Smooth muscle cell of bladder (primary cell): ENCODE measurements at places on chromosomes 5 and 9. TPM values are rescaled to one million over a fixed set of nuclear protein-coding genes. Genes with fewer than 3 reads are reported as not detected.

Gene PCDHGA2
- 2.7 and 2.8 TPM in 2 replicates for total RNA-seq

Gene TMEM232
- total RNA-seq = 2.8 and 3.4 TPM in 2 replicates

Gene IRX4
- not detected in 2 replicates for total RNA-seq

Gene PHF24
- total RNA-seq = under 0.01 TPM in 1 of 2 replicates, not detected in the other

Gene LTC4S
- 0.65 TPM in 1 of 2 replicates, not detected in the other for total RNA-seq

Gene NME5
- 1.6 and 2.1 TPM in 2 replicates for total RNA-seq

Gene TXNDC8
- total RNA-seq = not detected in 2 replicates

Gene FOXD4L3
- total RNA-seq = not detected in 2 replicates

Gene SPARC
- 1,301 and 3,185 TPM in 2 replicates for total RNA-seq

Gene LCN12
- 0.28 TPM in 1 of 2 replicates, not detected in the other for total RNA-seq

Gene SHC3
- total RNA-seq = 21.6 and 24.0 TPM in 2 replicates

Gene TCOF1
- total RNA-seq = 7.8 and 10.4 TPM in 2 replicates

Gene DMGDH
- 2.3 and 2.7 TPM in 2 replicates for total RNA-seq

Gene LAMC3
- 0.09 and 0.28 TPM in 2 replicates for total RNA-seq

Gene STPG3
- not detected in 2 replicates for total RNA-seq

Gene LHX6
- total RNA-seq = not detected in 2 replicates

Gene RECK
- total RNA-seq = 47.4 and 67.4 TPM in 2 replicates

Gene ZNF367
- total RNA-seq = 0.37 and 0.43 TPM in 2 replicates

Gene TSTD2
- 15.8 and 17.6 TPM in 2 replicates for total RNA-seq

Gene DCAF10
- 13.8 and 21.2 TPM in 2 replicates for total RNA-seq

Gene TLX3
- total RNA-seq = not detected in 2 replicates

Gene TMEM174
- not detected in 2 replicates for total RNA-seq

Gene PRRX2
- 18.5 and 23.2 TPM in 2 replicates for total RNA-seq

Gene MOB3B
- total RNA-seq = 0.14 and 0.18 TPM in 2 replicates

Gene TIMD4
- total RNA-seq = not detected in 2 replicates

Gene CA9
- total RNA-seq = 2.0 and 16.1 TPM in 2 replicates

Gene TAL2
- total RNA-seq = not detected in 2 replicates

Gene ZNG1A
- total RNA-seq = 23.3 and 29.9 TPM in 2 replicates

Gene WDR38
- not detected in 2 replicates for total RNA-seq

Gene OTP
- total RNA-seq = not detected in 2 replicates

Gene STOML2
- 175 and 201 TPM in 2 replicates for total RNA-seq

Gene MRRF
- 30.1 and 34.7 TPM in 2 replicates for total RNA-seq

Gene S1PR3
- total RNA-seq = 61.4 and 77.7 TPM in 2 replicates

Gene SVEP1
- 134 and 151 TPM in 2 replicates for total RNA-seq

Gene ENTREP1
- total RNA-seq = not detected in 2 replicates

Gene GABRB2
- under 0.01 TPM in 1 of 2 replicates, not detected in the other for total RNA-seq

Gene CD274
- 0.85 and 2.2 TPM in 2 replicates for total RNA-seq

Gene NUTM2F
- not detected in 2 replicates for total RNA-seq

Gene ATP10B
- total RNA-seq = 0.14 TPM in 1 of 2 replicates, not detected in the other

Gene DELE1
- 32.4 and 32.7 TPM in 2 replicates for total RNA-seq

Gene PCDHB16
- total RNA-seq = 0.18 and 0.85 TPM in 2 replicates

Gene C9orf43
- 0.14 and 0.18 TPM in 2 replicates for total RNA-seq

Gene GFRA3
- total RNA-seq = not detected in 2 replicates

Gene NR3C1
- 68.3 and 91.2 TPM in 2 replicates for total RNA-seq

Gene C6
- 0.14 and 0.28 TPM in 2 replicates for total RNA-seq

Gene NRARP
- total RNA-seq = 0.09 and 0.14 TPM in 2 replicates

Gene CDX1
- total RNA-seq = under 0.01 and 0.09 TPM in 2 replicates

Gene ISOC1
- 15.5 and 17.8 TPM in 2 replicates for total RNA-seq

Gene PCDHGA6
- total RNA-seq = 3.0 and 3.2 TPM in 2 replicates

Gene PCDHGB3
- 5.3 and 5.4 TPM in 2 replicates for total RNA-seq

Gene KIF12
- total RNA-seq = not detected in 2 replicates

Gene CCDC192
- total RNA-seq = not detected in 2 replicates

Gene FAXDC2
- total RNA-seq = 5.1 and 6.0 TPM in 2 replicates

Gene PCDHB5
- total RNA-seq = 0.57 and 1.4 TPM in 2 replicates

Gene CCDC152
- 1.1 and 1.6 TPM in 2 replicates for total RNA-seq

Gene PTGS1
- 52.2 and 54.6 TPM in 2 replicates for total RNA-seq

Gene NDST1
- 21.6 and 26.5 TPM in 2 replicates for total RNA-seq
